ENCODE measurements at places on chromosomes 3 and 15.

GRCh38 chr15:52383100-52383588 is 87.5 kb upstream of the MYO5C start:
- DNase-seq: no peak

DNA sequence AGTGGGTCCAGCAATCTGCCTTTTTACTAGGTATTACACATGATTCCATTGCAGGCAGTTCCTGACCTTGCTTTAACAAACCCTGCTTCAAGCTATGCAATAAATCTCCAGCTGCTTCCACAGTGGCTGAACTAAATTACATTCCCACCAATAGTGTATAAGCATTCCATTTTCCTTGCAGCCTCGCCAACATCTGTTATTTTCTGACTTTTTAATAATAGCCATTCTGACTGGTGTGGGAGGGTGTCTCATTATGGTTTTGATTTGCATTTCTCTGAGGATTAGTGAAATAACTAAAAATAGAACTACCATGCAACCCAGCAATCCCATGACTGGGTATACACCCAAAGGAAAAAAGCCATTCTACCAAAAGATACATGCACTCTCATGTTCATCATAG is 36.4 kb upstream of the DNAJC13 start:
- no peak for DNase-seq

- DNase-seq: no peak
These were observed 22.4 kb upstream of the GUCA1C start for GRCh38 chr3:108976058-108976457.

GRCh38 chr3:188439080-188439479 is 285.1 kb downstream of the LPP start:
- DNase-seq: no peak

DNA sequence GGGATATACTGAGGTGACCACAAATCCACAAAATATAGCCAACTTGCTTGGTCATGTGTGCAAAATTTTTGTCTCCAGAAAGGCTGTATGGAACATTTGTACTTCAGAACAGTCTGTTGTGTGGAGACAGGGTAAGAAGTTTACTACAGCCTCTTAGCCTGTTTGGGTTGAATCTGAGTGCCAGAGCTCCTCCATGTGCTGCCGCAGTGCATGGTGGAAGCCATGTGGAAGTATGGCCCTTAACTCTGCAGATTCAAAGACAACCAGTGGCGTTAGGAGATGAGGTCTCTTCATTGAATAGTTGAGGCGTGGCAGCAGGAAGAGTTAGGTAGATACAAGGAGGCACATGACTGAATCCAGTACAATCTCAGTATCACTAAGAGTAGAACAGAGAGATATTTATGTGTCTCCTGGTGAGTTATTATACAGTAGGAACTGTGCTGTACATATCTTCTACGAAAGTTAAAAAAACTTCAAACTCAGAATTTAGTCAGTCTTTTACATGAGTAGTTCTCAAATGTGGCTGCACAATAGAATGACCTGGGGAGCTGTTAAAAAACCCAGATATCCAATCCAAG is 9.4 kb downstream of the EIF2A start:
- no peak for DNase-seq

- DNase-seq: no peak
These were observed at the start of gene DLL4 for GRCh38 chr15:40928821-40929659. TSS of gene DLL4 (plus strand) at chr15:40929340. CDS start at chr15:40929669, 329 bp downstream.

GRCh38 chr3:161199926-161200325 is 21.2 kb upstream of the NMD3 start:
- DNase-seq: no peak

- DNase-seq: no peak
These were observed 61.4 kb upstream of the KLF13 start for GRCh38 chr15:31265090-31265870.

GRCh38 chr15:68843425-68844311 is 23.0 kb upstream of the ANP32A start:
- DNase-seq: no peak

DNA sequence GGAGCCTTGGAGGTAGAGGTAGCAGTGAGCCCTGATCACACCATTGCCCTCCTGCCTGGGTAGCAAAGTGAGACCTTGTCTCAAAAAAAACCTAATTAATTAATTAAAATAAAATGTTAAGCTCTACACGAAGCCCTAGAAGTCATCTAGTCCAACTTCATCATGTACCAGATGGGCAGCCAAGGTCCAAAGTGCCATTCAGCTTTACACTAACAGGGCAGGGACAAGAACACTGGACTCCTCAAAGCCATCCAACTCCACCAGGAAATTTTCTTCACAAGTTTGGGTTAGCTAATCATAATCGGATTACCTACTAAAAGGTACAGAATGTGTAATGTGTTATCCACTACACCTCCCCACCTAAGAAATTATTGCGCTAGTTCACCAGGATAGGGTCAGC is 48.8 kb downstream of the WWTR1 start:
- no peak for DNase-seq

GRCh38 chr3:47414666-47415587 is 34.1 kb downstream of the PTPN23 start:
- no peak for DNase-seq

DNA sequence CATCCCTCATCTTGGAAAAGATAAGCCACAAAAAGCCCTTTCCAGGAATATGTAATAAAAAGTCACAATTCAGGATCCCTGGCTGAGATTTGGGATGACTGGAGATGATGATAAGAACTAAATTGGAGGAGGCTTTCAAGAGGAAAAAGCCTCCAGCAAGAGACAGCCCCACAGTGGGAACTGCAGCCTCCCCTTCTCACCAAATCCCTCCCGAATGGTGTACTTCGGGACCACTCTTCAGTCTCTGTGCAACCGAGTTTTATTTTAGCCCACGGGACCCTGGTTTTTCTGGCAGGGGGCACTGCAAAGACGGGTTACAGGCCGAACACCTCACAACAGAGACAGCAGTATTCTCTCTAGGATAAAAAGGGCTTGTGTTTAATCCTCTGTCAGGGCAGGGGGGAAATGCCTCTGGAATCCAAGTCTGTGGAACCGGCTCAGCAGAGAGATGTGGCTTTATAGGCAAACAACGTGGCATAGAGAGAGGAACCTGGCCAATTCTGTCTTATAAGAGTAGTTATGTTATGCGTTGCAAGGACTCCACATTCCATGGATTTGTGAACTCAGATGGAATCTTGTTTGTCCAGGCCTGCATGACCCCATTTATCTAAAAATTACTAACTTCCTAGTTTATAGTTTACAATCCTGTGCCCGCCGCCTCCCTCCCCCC is 1.2 kb upstream of the LMCD1 start:
- no peak for DNase-seq

- DNase-seq: no peak
These were observed 7.6 kb downstream of the SHF start for GRCh38 chr15:45180201-45180600.

DNA sequence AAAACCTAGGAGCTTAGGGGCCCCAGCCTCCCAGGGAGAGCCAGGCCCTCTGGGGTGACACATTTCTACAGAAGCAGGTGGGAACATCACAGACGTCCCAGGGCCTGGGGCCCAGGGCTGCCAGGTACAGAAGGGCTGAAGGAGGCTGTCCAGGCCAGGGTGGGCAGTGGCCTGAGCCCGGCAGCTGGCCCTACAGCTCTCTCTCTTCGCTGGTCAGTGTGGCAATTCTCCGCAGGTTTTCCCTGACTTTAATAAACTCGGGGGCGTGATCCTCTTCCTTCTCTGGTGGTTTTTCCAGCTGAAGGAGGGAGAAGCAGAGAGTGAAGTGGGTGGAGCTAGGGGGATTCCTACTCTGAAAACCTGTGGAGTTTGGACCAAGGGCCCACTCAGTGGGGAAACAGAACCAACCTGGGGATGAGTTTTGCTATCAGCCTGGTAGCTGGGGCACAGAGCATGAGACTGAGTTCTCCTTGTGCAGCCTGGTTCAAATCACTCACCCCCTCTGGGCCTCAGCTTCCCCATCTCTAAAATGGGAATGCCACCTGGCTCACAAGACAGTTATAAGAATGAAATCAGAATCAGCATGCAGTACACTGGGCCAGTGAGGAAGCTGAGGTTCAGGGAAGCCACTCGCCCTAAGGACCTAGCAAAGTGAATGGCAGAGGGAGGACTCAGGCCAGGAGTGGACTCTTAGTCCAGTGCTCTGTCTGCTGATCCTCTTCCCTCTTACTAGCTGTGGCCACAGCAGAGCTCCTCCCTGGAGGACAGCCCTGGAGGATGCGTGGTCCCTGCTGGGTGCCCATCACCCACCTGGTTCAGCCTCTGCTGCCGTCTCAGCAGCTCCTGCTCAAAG is 10.6 kb downstream of the FAM107A start:
- DNase-seq: no peak

DNA sequence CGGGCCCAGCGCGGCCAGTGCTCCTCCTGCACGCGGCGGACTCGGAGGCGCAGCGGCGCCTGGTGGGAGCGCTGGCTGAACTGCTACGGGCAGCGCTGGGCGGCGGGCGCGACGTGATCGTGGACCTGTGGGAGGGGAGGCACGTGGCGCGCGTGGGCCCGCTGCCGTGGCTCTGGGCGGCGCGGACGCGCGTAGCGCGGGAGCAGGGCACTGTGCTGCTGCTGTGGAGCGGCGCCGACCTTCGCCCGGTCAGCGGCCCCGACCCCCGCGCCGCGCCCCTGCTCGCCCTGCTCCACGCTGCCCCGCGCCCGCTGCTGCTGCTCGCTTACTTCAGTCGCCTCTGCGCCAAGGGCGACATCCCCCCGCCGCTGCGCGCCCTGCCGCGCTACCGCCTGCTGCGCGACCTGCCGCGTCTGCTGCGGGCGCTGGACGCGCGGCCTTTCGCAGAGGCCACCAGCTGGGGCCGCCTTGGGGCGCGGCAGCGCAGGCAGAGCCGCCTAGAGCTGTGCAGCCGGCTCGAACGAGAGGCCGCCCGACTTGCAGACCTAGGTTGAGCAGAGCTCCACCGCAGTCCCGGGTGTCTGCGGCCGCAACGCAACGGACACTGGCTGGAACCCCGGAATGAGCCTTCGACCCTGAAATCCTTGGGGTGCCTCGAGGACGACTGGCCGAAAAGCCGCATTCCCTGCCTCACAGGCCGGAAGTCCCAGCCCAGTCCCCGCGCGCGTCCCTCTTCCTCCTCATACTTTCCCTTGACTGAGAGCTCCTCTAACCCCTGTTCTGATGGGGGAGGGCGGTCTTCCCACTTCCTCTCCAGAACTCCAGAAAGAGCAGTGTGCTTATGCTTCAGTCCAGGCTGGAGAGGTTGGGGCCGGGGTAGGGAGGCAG is 1.4 kb upstream of the IL17RC start:
- no peak for DNase-seq

- no peak for DNase-seq
These were observed 563.8 kb downstream of the TBL1XR1 start for GRCh38 chr3:176633511-176633910.

- no peak for DNase-seq
These were observed 289 bp downstream of the PCSK6 start for GRCh38 chr15:101489237-101489598.

GRCh38 chr3:160108362-160108761 is 116.9 kb upstream of the C3orf80 start:
- DNase-seq: no peak

DNA sequence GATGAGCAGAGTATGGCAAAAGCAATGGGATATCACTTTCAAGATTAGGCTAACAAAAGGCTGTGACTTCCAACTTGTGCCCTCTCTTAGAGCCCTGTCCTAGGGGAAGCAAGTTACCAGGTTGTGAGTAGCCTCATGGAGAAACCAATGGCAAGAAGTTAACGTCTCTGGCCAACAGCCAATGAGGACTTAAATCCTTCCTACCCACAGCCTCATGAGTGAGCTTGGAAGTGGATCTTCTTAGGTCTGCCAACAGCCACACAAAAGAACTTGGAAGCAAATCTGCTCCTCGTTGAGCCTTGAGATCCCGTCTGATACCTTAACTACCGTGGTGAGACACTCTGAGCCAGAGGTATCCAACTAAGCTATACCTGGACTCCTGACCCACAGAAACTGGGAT is 5.7 kb downstream of the NME9 start:
- no peak for DNase-seq

DNA sequence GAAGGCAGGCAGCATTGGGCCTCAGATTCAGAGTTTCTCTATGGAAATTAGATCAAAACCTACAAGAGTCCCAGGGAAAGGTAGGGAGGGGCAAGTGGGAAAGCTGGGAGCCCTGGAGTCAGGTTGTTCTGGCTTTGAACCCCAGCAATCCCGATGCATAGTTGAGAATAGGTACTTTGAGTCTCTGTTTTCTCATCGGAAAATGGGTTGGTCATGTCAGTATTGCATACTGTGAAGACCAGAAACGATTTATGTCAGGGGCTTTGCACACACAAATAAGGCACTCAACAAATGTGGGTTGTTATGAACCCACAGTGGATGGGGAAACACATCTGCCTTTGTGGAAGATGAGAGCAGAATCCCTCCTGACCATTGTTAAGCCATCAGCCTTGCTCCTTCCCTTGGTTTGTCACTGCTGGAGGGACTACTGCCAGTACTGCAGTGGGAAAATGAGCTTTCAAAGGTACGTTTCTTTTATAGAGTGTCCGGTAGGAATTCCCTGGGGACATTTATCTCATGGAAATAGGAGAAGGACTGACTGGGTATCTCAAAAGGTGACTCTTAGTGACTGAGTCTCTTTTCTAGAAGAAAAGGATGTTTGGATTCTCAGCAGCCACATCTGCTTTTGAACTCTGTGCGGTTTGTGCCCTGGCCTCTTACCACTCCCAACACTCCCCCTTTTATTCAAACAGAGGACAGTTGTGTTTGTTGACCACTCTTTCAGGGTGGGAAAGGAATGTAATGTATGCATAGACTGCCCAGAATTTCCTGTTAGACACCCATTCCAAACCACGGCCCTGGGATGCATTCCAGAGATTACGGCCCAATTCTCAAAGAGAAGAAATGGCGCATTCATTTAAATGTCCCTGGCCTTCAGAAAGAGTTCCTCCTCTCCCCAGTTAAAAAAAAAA is 54.6 kb upstream of the VILL start:
- DNase-seq: no peak

DNA sequence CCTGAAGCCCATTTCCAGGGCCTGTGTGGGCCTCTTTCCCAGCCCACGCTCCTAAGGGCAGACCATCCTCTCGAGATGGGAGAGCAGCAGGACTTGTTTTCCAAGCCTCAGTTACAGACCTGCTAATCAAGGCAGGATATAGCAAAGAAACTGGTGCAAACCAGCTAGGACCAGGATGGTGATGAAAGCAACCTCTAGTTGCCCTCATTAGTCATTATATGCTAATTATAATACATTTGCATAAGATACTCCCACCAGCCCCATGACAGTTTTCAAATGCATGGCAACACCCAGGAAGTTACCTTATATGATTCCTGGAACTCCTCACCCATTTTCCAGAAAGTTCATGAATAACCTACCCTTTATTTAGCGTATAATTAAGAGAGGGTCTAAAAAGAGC is 34.4 kb upstream of the TRH start:
- no peak for DNase-seq

DNA sequence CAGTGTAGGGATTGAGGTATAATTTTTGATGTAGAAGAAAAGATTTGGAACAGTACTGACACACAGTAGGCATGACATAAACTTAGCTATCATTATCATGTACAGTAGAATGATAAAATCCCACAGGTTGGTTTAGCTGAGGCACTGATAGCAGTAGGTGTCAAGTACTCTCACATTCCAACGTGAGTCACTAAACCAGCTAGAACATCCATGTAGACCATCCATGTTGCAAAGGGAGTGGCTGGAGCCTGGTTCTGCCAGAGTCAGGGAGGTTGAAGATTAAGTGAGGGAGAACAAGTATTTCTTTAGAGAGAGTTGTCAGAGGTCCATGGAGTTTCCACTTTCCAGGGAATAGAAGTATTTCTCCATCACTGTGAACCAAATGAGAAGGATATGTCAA is 157.2 kb upstream of the TMEM108 start:
- DNase-seq: no peak

GRCh38 chr15:71784719-71785118 is 25.6 kb upstream of the NR2E3 start:
- no peak for DNase-seq

Measured in cortex of kidney (tissue), 1 donor.